ENCODE measurements at places on chromosomes 5 and 9.

- no peak for DNase-seq
Measured at GRCh38 chr9:109168170-109168569, 1.1 kb upstream of the FRRS1L start.

- no peak for DNase-seq
Measured at GRCh38 chr5:19270153-19270552, 717.8 kb downstream of the CDH18 start.

DNA sequence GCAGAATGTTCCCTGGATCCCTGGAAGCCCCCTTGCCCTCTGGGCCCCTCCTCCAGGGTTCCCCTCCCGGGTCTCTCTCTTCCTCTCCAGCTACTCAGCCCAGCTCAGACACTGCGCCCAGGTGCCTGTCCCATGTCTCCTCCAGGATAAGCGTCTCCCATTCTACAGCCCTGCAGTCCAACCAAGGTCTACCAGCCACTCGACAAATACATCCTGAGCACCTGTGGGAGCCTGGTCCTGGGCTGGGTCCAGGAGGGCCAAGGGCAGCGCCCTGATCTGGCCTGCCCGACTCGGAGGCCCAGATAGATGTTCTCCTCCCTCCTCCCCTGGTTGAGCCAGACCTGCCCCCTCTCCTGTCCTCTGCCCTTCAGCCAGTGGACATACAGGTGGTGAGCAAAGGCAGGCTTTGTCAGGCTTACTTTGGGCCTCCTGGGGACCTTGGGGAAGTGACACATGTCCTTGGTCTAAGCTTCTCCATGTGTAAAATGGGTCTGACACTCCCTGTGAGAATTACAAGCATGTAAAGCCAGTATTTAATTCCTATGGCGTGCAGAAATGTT, 1.4 kb downstream of the FLT4 start:
- DNase-seq, result peak; percentile 28

GRCh38 chr5:137845472-137845871, 22.2 kb upstream of the MYOT start:
- DNase-seq, result no peak

DNA sequence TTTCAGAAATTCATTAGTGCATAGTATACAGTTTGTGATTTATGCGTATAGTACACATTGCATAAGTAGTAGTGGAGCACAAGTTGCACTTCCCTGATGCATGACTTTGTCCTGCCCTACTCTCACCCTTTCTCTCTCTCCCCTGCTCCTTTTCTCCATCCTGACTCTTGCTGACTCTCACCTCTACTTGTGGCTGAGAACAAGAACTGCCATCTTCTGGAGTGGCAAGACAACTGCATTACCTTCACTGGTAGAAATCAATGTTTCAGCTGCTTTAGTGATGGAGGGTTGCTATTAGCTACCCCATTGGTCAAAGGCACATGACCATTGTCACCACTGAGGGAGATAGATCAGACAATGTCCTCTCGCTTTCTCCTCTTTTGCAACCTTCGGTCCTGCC, 26.9 kb downstream of the SPEF2 start:
- DNase-seq, result no peak

DNA sequence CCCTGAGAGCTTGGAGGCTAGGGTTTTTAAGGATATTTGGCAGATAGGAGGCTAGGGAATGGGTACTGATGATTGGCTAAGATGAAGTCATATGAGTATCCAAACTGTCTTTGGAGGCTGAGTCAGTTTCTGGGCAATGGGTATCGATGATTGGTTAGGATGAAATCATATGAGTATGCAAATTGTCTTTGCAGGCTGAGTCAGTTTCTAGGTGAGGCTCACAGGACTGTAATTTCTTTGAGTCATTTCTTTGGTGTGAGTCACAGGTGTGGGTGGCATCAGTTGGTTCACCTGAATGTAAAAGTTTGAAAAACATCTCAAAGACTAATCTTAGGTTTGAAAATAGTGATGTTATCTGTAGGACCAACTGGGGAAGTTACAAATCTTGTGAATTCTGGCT, 1068.0 kb downstream of the NR2F1-AS1 start:
- no peak for DNase-seq

Measured in left lung (tissue), 14 donors.